ENCODE measurements at places on chromosomes 12 and 14.

DNA sequence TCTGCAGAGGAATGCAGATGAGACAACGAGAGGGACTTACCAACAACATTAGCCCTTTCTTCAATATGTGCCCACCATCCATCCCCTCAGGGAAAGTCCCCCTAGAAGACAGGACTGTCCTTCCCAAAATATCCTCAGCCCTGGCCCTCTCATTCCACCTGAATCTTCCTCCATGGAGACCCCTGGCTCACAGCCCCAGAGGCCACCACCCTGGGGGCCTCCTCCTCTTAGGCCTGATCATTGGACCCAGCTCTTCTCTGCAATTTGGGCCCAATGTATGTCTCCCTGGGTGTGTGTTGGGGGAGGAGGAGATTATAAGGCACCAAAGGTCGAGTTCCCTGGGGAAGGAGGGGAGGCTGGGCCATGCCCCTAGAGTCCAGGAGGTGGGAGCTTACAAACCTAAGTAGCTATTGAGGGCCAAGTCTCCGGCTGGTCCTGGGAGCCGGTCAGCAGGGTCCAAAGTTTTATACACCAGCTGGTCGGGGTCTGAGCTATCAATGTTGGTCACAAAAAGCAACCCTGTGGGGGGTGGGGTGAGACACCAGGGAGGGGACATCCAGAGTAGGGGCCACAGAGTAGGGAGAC lies 8.1 kb downstream of the ITGA7 start:
- no peak for DNase-seq

DNA sequence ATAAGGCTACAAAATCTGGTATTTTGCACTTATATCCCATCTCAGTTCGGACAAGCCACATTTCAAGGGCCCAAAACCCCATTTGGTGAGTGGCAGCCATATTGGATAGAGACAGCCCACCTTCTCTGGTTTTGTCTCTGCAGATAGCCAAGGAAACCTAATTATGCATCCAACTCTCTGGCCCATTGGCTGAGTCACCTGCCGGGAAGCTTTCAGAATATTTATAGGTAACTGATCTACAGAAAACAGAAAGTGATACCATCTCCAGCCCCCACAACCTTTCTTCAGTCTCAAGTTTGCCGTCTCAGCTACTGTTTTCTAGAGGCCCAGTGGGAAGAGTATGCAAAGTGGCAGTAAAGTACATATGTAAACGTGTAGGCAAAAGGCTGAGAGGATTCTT lies 33.7 kb upstream of the PPP1CC start:
- DNase-seq: no peak

GRCh38 chr14:48937541-48938195 lies 648.5 kb downstream of the RPS29 start:
- no peak for DNase-seq

DNA sequence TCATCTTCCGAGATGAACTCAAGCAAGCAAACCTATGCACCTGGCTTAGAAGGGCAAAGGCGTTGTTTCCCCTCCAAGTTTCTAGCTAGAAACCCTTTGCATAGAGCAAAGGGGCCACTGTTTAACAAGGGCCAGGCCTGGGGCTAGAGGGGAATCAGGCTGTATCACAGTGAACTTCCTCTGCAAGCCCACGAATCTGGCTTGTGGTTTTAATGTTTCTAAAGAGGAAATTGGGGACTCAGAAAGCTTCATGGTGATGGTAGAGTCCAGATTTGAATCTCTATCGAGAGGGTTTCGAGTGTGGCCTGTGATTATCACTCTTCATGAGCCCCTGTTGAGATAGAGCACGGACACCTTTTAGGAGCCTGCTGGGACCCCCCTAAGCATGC lies 189.9 kb downstream of the VRK1 start:
- DNase-seq: no peak

- DNase-seq: no peak
Observed at GRCh38 chr14:64554556-64554955, 4.8 kb downstream of the PPP1R36 start.

GRCh38 chr12:117161460-117162166 lies 28.7 kb downstream of the FBXO21 start:
- no peak for DNase-seq

GRCh38 chr14:73142216-73142615 lies 5.9 kb downstream of the PSEN1 start:
- DNase-seq: no peak

DNA sequence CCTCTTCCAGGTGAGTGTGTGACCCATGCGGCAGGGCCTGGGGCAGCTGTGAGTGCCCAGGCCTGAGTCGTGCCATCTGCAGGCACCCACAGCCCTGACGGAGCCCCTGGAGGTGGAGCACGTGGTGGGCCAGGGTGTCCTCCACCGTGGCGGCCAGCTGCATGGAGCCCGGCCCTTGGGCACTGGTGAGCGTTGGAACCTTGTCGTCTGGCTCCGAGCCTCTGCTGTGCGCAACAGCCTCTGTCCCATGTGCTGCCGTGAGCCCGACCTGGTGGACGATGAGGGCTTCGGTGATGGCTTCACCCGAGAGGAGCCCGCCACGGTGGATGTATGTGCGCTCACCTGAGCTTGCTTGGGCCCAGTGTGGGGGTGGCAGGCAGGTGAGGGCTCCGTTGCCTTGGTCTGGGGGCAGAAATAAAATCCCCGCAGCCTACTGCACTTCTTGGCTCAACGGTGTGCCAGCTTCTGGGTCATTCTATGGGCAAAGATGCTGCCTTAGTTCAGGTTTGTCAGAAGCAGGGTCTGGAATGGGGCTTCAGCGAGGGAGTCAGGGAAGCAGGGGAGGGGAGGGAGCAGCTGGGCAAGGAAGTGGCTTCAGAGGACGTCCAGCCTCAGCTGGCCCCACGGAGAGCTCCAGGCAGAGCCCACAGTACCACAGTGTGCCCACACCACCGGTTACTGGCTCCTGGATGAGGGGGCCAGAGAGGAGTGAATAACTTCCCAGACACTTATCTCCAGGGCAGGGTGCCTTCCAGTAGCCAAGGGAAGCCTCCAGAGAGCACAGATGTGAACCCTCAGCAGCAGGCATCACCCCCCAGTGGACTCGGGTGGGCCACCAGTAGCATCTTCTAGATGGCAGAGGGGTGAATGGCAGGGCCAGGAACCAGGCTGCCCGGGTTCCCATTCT lies 1.2 kb upstream of the ARL6IP4 start:
- no peak for DNase-seq

- DNase-seq: no peak
Observed at GRCh38 chr14:70642303-70643235, 853 bp downstream of the TTC9 start.

GRCh38 chr14:60514378-60514740 lies 5.4 kb downstream of the SIX6 start:
- no peak for DNase-seq

DNA sequence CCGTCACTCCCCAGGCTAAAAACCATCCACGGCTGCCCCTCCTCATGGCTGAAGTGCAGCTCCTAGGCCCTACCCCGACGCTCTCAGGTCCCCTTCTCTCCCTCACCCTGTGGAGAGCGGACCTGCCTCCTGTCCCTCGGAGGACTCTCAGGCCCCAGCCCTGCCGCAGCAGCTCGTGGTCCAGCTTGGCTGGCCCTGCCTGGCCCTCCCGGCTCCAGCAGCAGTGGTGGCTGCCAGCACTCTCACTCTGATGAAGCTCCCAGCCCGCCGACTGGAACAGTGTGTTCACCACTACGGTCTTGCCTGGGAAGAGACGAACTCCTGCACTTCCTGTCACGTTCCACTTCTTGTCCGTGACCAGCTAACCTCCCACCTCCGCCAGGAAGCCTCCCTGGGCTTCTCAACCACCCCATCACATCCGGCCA lies 11.1 kb downstream of the BAG5 start:
- DNase-seq: no peak

- no peak for DNase-seq
Observed at GRCh38 chr14:54490445-54491175, 1.8 kb upstream of the GMFB start.

GRCh38 chr12:101855364-101855884 lies 22.0 kb upstream of the DRAM1 start:
- no peak for DNase-seq

DNA sequence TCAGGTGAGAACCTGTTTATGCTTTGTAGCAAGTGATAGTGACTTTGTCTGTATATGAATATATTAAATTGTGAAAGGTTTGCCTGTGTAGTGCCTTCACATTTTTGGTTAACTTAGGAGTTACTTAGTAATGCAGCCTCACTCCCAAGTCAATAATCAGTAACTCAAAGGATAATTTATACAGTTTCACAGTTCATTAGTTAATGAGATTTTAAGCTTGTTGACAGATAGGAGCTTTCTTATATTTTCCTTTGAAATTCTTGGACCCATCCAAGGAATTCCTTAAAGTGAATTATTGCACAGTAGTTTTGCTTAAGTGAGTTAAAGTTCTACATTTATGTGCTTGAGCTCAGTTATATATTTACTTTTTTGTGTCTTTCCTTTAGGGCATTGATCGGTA lies 50.7 kb downstream of the UTP20 start:
- DNase-seq: no peak

- DNase-seq: no peak
Observed at GRCh38 chr14:68521961-68522509, 270.8 kb downstream of the ZFP36L1 start.

DNA sequence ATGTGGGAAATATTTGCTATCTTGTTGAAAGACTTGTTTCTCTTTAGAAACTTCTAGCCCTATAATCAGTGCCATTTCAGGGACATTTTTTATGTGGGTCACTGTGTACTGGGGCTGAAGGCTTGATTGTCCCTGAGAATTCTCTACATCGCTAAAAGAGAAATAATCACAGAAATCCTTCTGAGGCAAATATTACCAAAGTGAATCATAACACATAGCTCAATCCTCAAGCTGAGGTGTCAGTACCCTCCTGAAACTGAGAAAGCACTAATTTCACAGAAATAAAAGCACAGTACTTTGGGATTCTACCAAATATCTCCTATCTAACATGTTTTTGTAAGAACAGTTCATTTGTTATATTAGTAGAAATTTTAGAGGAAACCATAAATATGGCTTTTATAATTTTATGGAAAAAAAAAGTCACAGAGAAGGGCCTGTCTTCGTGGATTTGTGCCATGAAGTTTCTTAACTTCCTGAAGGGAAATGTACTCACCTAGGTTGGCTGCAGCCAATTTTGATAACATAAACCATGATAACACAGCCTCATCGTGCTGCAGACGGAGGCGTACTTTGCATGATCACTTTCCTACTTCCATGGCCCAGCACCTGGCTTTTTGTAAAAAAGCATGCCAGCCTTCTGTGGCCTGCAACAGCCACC lies 163.7 kb upstream of the HIF1A start:
- DNase-seq: no peak

DNA sequence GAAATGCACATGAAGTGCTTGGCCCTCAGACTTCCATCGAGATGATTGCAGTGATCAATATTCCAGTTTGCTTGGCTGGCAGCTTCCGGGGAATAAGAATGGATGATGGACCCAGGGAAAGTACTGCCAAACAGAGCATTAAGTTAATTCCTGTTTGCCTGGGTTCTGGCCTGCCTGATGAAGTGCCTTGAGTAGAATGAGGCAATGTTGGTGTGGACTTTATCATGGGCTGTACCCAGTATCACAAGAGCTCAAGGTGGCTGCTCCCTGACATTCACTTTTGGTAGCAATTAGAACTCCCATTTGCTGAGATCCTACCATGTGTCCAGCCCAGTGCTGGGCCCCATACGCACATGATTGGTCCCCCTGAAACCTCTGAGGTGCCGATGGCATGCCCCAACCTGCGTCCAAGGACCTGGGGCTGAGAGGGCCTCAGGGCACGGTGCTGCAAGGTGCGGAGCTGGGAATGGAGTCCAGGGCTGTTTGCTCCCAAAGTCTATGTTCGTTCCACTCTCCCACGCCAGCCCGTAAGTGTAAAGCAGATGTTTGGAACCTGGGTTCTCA lies 80.7 kb downstream of the SLC25A47 start:
- no peak for DNase-seq

GRCh38 chr12:106436164-106436563 lies 78.6 kb downstream of the POLR3B start:
- no peak for DNase-seq

- DNase-seq: no peak
Observed at GRCh38 chr14:65606460-65606859, 193.9 kb downstream of the FUT8 start.

DNA sequence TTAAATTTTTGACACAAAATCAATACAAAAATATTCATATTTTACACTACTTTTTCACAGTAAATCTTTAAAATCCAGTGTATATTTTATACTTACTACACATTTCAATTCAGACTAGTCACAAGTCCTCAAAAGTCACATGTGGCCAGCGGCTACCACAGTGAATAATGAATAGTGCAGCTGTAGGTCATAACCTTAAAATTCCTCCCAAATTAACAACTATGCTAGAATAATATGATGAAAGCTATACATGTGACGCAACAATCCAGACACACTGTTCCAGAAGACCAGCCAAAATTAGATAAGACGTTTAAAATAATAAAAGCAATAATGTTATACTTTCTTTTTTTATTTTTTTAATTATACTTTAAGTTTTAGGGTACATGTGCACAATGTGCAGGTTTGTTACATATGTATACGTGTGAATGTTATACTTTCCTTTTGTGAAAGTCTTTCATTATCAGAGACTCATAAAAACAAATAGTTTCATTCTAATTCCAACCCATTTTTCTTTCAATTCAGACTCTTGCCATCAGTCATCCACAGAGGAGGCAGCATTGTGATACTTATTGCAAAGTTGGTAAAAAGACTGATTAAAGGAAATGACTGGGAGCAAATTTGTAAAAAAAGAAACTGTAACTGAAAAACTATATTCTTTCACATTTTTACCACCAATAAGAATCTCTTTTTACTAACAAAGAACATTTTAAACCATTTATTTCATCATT lies 67.0 kb downstream of the C2CD5 start:
- DNase-seq: peak; percentile 42

DNA sequence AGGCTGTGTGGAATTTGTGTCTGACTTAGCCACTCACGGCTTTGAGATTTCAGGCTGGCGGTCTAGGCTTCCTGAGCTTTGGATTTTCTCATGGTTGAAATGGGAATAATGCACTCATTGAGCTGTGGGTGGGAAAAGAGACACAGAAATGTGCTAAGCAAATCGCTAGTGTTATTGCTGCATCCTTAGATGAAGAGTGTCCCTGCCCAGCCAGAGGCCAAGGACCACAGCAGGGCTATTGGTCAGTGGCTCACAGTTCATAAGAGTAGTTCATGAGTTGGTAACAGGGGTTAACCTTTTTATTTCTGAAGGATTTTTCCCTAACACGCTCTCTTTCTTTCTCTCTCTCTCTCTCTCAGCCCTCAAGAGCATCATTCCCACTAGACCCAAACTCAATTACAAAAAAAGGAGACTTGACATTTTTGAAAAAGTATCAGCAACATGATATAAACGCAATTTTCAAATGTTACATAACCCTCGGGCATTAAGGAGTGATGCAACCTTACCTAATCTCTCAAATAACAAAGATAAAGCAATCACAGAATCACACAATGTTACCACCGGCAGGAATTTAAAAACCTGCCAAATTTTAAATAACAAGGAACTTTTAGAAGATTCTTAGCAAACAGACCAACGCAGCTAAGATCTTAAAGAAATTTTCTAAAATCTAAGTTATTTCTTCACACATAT lies 36.7 kb upstream of the RMST start:
- DNase-seq: no peak

All from amniotic stem cell (primary cell).